ENCODE measurements at places on chromosomes 3 and 15.
A peak's percentile ranks its signal among the peaks of the same experiment; 100 is the strongest.

DNA sequence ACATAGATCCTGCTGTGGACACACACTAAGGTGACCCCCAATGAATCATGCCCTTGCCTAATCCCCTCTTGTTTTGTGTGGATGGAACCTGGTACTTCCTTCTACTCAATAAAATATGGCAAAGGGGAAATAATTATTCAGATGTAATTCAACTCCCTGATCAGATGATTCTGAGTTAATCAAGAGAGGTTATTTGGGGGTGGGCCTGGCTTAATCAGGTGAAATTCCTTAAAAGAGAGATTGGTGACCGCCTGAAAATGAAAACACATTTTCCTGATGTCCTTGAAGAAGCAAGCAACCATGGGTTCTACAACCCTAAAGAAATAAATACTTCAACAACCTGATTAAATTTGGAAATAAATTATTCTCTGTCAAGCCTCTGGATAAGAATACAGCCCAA lies 8.3 kb upstream of the SLITRK3 start:
- no peak for DNase-seq

DNA sequence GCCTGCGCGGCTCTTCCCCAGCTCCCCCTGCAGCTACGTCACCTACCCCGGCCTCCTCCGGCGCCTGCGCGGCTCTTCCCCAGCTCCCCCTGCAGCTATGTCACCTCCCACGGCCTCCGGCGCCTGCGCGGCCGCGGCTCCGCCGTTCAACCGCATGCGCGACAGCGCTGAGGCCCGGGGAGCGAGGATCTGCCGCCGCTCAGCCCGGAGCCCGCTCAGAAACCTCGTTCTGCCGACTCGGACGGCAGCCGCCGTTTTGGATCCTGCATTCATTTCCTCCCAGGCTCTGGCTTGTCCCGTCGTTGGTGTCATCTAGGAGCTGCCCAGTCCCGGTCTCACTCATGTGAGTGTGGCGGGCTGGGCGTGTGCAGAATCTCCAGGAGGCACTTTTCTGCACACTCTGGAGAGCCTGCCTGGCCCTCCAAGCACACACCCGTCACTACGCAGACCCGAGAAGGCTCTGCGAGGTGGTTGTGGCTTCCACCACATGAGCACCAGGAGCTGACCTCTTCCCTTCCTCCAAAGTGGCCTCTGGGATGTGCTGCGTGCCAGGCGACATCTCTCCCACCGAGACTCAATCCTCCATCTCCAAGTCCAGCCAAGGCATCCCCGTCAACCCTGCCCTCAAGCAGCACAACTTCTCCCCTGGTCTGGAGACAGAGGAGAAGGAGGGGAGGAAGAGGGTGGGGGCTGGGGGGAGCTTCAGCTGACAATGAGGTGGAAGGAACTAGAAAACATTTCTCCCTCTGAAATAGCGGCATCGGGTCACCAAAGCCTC lies 165.3 kb downstream of the CHSY1 start:
- DNase-seq: no peak

- no peak for DNase-seq
These were observed 34.1 kb downstream of the PTPN23 start for GRCh38 chr3:47414666-47415587.

- DNase-seq: no peak
These were observed at the start of gene CCDC54 for GRCh38 chr3:107377151-107377550. CCDC54 (plus strand) TSS chr3:107377439; CDS start chr3:107377588, 149 bp downstream.

- no peak for DNase-seq
These were observed 18.5 kb downstream of the LIMD1 start for GRCh38 chr3:45612918-45613602.

DNA sequence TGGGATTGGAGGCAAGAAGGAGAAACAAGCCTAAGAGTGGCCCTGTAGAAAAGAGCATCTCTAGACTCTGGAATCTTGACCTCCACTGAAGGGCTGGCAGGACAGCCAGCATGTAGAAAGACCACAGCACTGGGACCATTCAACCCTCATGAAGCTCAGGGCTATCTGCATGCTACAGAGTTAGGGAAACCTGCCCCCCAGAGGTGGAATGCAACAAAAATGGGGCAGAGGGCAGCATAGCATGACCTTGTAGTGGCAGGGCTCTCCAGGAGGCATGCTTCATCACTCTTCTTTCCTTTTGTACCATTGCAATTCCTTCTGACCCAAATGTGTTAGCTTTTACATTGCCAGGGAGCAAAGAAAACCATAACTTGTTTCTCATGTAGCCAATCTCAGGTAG lies 445.4 kb downstream of the EPHB1 start:
- DNase-seq: no peak

- DNase-seq: no peak
These were observed 16.1 kb downstream of the MAP2K1 start for GRCh38 chr15:66402761-66403284.

DNA sequence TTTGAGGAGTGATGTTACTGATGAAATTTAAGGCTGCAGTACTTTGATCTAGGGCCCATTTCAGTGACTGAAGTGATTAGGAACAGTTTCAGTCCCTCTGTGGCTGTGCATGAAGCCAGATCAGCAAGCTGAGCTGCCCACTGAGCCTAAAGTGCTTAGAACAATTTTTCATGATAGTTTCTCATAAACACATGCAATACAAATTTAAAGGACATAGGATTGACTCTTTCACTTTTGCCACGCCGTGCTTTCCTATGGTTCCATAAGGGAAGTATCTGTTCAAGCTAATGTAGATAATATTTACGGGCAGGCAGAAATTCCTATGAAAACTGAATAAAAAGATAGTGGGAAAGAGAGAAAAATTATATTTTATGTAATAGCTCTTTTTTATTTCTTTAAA lies 10.6 kb downstream of the ANKUB1 start:
- DNase-seq: no peak

- no peak for DNase-seq
These were observed 8.6 kb upstream of the EBLN2 start for GRCh38 chr3:73052857-73053256.

GRCh38 chr3:148742118-148742517 lies 44.4 kb downstream of the AGTR1 start:
- no peak for DNase-seq

- no peak for DNase-seq
These were observed 1.3 kb upstream of the ETV5 start for GRCh38 chr3:186109897-186110803.

GRCh38 chr3:17038900-17039553 lies 154.3 kb downstream of the PLCL2 start:
- no peak for DNase-seq

- DNase-seq: no peak
These were observed 45.9 kb downstream of the SUMF1 start for GRCh38 chr3:4421121-4421520.

DNA sequence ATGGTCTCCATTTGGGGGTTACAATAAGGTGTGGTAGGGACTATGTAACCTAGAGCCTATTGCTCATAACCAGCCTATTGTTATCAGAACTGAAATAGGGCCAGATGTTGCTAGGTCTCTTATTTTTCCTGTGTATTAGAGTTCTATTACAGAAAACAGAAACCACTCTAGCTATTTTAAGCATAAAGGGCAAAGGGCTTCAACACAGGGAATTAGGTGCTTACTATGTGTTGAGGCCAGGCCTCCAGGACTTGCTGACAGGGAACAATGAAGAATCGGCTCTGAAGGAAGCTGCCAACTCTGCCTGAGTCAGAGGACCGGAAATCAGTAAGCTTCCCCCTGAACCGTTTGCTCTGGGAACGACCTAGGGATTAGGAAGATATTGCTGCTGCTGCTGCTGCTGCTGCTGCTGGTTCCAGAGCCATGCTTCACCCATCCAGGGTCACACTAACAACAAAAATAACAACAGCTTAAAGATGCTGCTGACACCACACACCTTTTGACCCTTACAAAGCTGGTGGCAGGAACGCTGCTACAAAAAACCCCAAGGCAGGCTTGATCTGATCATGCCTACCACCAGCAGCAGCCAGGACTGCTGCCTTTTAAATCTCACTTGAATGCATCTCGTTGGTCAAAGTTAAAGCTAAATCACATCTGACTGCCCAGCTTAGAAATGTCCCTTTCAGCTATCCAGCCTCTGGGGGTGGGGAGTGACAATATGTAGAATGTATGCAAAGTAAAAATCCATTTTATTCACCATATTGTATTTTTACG lies 276.9 kb upstream of the IL12A start:
- DNase-seq: no peak

DNA sequence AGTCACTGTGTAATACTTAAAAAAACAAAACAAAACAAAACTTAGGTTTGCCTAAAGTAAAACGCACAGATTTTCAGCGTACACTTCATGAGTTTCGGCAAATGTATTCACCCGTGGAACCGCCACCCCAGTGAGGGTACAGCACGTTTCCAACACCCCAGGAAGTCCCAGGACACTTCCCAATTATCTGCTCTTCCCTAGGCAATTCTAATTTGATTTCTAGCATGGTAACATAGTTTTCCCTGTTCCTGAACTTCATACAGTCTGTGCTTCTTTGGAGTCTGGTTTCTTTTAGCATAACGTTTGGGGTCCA lies 497 bp upstream of the CLASP2 start:
- no peak for DNase-seq

DNA sequence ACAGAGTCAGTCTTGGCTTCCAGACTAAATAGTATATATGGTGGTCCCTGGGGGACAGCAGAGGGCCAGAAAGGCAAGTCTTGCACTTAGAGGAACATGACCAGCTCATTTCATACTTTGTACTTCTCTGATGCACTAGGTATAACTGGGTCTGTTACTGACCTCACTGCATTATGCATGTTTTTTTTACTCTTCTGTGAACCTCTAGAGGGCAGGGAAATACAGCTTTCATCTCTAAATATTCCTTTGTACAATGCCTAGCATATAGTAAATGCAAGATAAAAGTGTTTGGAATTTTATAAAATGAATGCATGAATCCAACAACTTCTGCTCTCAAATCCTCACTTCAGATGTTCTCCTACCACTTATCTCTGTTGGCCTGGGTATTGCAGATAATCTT lies 23.4 kb upstream of the ARL14 start:
- no peak for DNase-seq

- DNase-seq: peak; percentile 92
These were observed 48.1 kb upstream of the EPHB3 start for GRCh38 chr3:184513276-184514170.

- DNase-seq: no peak
These were observed 16.5 kb downstream of the SPICE1 start for GRCh38 chr3:113498221-113499005.

- DNase-seq: no peak
These were observed 154.7 kb upstream of the GOLIM4 start for GRCh38 chr3:168250415-168250861.

- DNase-seq: no peak
These were observed 447.3 kb downstream of the TAFA4 start for GRCh38 chr3:68485051-68485450.

- no peak for DNase-seq
These were observed 33.1 kb downstream of the CEP152 start for GRCh38 chr15:48777645-48778330.
